Thoracic aorta (tissue), 2 donors: ENCODE measurements at places on chromosomes 13 and 19. TPM values are rescaled to one million over a fixed set of nuclear protein-coding genes. Genes with fewer than 3 reads are reported as not detected.

- no peaks in the 10 kb centered on the region for H3K36me3 ChIP-seq
- DNase-seq = no peak
- H3K27ac ChIP-seq = no peak overlapping the region
- no peaks in the 10 kb centered on the region for H3K4me1 ChIP-seq
Measured at GRCh38 chr13:40409278-40409677, 257.2 kb downstream of the FOXO1 start.

The TGFBR3L gene
- total RNA-seq = not detected

- H3K27ac ChIP-seq = no peak overlapping the region
- DNase-seq = no peak
- no peaks in the 10 kb centered on the region for H3K4me1 ChIP-seq
- H3K27me3 ChIP-seq = no peaks in the 10 kb centered on the region
Measured at GRCh38 chr13:79686441-79686840, 205.5 kb downstream of the NDFIP2 start.

DNA sequence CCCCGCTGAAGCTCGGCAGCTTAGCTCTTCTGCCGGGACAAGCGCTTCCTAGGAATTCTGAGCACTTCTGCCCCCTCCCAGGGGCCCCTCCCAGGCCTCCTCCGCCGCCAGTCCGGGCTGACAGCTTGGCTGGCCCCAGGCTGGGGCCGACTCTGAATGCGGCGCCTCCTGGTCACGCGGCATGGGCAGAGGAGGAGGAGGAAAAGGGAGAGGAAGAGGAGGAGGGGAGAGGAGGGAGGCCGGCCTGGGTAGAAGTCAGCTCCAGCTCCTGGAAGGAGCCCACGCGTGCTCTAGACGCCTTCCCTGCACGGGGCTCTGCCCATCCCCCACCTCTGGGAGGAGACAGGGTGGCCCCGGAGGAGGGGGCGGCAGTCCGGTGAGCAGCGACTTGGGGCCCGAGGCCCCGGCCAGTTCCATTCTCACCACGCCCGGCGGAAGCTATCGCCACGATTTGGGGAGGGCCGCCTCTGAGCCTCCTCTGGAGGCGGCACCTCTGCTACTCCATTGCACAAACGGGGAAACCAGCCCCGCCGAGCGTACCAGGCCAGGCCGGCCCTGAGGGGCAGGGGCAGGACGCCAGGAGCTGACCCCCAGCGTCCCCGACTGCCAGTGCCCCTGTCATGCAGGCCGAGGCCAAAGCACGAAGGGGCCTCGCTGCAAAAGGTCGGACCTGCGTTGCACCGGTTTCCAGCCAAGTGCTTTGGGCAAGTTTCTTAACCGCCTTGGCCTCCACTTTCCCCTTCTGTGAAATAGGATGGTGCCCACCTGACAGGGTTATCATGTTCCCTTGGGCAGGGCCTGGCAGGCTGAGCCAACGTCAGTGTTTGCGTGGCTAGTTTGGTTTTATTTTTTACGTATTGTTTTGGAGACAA lies 31.6 kb downstream of the CCNE1 start:
- peaks cover 19% of the 10 kb centered on the region for H3K4me1 ChIP-seq
- DNase-seq = no peak
- no peak overlapping the region for H3K27ac ChIP-seq
- H3K27me3 ChIP-seq = no peaks in the 10 kb centered on the region
- no peaks in the 10 kb centered on the region for H3K36me3 ChIP-seq

DNA sequence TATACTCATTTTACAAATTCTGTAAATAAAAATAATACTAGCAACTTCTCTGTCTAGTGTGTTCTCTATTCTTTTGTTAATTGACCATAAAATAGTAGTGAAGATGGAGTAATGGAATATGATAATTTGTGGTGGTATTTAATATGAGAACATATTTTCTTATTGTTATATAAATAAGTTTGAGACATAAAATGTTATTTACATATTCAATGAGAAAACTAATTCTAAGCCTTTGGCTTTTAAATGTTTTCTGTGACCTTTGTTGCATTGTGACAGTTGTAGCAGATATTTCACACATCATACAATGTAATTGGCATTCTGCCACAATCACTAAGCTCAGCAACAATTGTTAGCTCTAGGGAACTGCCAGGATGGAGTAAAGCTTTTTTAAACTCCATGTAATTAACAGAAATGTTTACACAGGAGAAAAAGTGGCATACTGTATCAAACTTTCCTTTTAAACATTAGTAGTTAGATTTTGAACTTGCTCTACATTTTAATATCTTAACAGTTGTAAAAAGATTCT lies 562.1 kb upstream of the PCDH9 start:
- no peaks in the 10 kb centered on the region for H3K4me1 ChIP-seq
- H3K4me3 ChIP-seq = no peak overlapping the region
- DNase-seq = no peak
- H3K36me3 ChIP-seq = no peaks in the 10 kb centered on the region

The TMEM272 gene
- not detected for total RNA-seq

The IGFL2 gene
- 0.54 TPM for total RNA-seq

The FCER2 gene
- total RNA-seq = 1.5 TPM

- no peak overlapping the region for H3K27ac ChIP-seq
- H3K27me3 ChIP-seq = no peaks in the 10 kb centered on the region
- no peaks in the 10 kb centered on the region for H3K36me3 ChIP-seq
- H3K4me1 ChIP-seq = peaks cover 7% of the 10 kb centered on the region
Measured at GRCh38 chr13:51323824-51324511, 15.5 kb upstream of the SERPINE3 start.

The NTF4 gene
- total RNA-seq = not detected

DNA sequence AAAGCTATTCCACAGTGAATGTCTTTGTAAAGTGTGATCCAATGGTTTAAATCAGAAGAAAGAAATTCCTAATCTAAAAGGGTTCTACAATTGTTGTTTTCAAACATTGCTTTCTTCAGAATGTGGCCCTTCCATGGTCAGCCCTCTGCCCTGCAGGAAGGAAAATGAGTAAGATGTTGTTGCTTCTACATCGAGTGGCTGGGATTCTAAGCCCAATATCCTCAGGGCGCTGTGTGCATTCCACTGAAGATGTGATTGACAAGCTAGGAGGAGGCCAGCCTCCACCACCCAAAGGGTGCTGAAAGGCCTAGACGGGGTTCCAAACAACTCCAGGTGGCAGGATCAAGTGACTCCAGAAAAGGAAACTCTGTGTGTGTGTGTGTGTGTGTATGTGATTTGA lies 316.9 kb upstream of the TSHZ3 start:
- H3K4me3 ChIP-seq = no peak overlapping the region
- no peaks in the 10 kb centered on the region for H3K27me3 ChIP-seq
- H3K4me1 ChIP-seq = no peaks in the 10 kb centered on the region
- no peak overlapping the region for H3K27ac ChIP-seq
- no peak for DNase-seq

GRCh38 chr13:40368127-40368891 lies 298.1 kb downstream of the FOXO1 start:
- H3K27ac ChIP-seq = no peak overlapping the region
- no peak overlapping the region for H3K4me3 ChIP-seq
- DNase-seq = no peak
- H3K27me3 ChIP-seq = no peaks in the 10 kb centered on the region

The ZNF813 gene
- 0.81 TPM for total RNA-seq

The REEP6 gene
- 1.6 TPM for total RNA-seq

GRCh38 chr13:24644036-24644435 lies 36.2 kb upstream of the ATP12A start:
- no peak overlapping the region for H3K27ac ChIP-seq
- no peaks in the 10 kb centered on the region for H3K36me3 ChIP-seq
- no peaks in the 10 kb centered on the region for H3K27me3 ChIP-seq
- H3K4me3 ChIP-seq = no peak overlapping the region
- no peaks in the 10 kb centered on the region for H3K4me1 ChIP-seq

The ZNF888 gene
- total RNA-seq = 1.4 TPM

The CAPS gene
- 8.5 TPM for total RNA-seq

GRCh38 chr19:19597809-19598306 lies 20.6 kb downstream of the PBX4 start:
- no peaks in the 10 kb centered on the region for H3K4me1 ChIP-seq
- DNase-seq = no peak
- no peaks in the 10 kb centered on the region for H3K27me3 ChIP-seq
- no peak overlapping the region for H3K4me3 ChIP-seq

DNA sequence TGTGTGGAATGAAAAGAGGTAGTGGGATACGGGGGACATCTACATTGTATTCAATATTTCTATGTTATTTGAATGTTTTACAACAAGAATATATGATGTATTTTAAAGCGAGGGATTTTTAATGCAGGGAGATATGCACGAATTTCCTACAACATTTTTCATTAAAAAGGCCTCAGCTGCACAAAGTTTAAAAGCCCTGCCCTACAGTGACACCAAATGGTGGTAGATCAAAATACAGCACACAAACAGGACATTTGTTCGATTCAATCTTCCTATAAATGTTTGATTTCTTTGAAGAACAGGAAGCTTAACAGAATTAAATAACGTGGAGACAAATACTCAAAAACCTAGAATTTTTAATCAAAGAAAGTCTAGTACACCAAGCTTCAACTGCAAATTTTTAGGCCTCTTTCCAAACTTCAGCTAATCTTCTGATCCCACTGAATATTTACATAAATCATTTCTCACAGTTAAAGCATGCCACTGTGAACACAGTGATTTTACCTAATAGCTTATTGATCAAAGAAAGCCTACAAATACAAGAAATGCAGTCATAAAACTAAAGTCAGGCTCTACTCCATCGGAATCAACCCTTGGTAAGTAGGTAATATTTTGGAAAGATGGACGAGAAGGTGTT lies 257.2 kb downstream of the DIAPH3 start:
- no peaks in the 10 kb centered on the region for H3K27me3 ChIP-seq
- H3K4me3 ChIP-seq = no peak overlapping the region
- H3K4me1 ChIP-seq = no peaks in the 10 kb centered on the region
- no peaks in the 10 kb centered on the region for H3K36me3 ChIP-seq
- no peak overlapping the region for H3K27ac ChIP-seq
- DNase-seq = no peak

The UBE2L5 gene
- 1.1 TPM for total RNA-seq

GRCh38 chr13:80312012-80312704 lies 28.8 kb downstream of the SPRY2 start:
- H3K27ac ChIP-seq = no peak overlapping the region
- H3K4me3 ChIP-seq = no peak overlapping the region
- DNase-seq = no peak
- peaks cover 6% of the 10 kb centered on the region for H3K4me1 ChIP-seq

DNA sequence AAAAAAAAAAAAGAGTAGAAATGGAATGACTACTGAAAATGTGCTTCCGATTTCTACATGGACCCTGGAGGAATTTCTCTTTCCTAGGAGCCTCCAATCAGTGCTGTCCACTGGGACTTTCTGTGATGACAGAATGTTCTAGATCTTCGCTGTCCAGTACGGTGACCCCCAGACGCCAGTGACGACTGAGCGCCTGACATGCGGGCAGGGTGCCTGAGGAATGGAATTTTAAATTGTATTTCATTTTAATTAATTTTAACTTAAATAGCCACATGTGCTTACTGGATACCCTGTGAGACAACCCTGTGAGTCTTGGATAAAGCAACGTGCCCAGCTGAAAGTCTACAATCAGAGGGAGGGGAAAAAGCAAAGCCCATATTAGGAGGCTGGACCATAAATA lies 4.1 kb upstream of the TLE6 start:
- no peak overlapping the region for H3K4me3 ChIP-seq
- no peak for DNase-seq
- no peaks in the 10 kb centered on the region for H3K36me3 ChIP-seq
- H3K27ac ChIP-seq = no peak overlapping the region
- H3K4me1 ChIP-seq = peaks cover 29% of the 10 kb centered on the region
- no peaks in the 10 kb centered on the region for H3K27me3 ChIP-seq

GRCh38 chr19:4583961-4584669 lies 24.6 kb upstream of the SEMA6B start:
- peak overlapping the region; percentile 18 for H3K4me3 ChIP-seq
- no peaks in the 10 kb centered on the region for H3K36me3 ChIP-seq
- peaks cover 18% of the 10 kb centered on the region for H3K27me3 ChIP-seq
- H3K4me1 ChIP-seq = no peaks in the 10 kb centered on the region

DNA sequence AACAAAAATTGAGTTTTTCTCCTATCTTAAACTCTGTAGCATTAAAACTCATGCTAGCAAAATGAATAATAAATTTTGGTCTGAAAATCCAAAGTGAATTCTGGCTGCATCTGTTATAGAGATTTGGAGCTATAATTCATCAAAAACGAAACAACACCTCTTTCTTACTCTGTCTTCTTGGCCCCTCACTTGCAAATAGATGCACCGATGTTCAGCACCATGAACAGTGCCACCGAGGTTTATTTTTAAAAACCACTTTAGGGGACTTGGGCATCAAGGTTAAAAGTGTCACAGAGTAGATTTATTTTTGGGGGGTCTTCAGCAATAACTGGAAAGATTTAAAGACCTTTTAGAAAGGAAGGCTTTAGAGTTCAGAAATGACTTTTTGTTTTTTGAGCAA lies 26.1 kb upstream of the EID2 start:
- no peak overlapping the region for H3K27ac ChIP-seq
- H3K4me3 ChIP-seq = no peak overlapping the region
- H3K36me3 ChIP-seq = no peaks in the 10 kb centered on the region
- H3K4me1 ChIP-seq = no peaks in the 10 kb centered on the region
- H3K27me3 ChIP-seq = no peaks in the 10 kb centered on the region
- no peak for DNase-seq

- DNase-seq = no peak
- no peaks in the 10 kb centered on the region for H3K27me3 ChIP-seq
- peaks cover 32% of the 10 kb centered on the region for H3K4me1 ChIP-seq
- H3K27ac ChIP-seq = no peak overlapping the region
Measured at GRCh38 chr19:5131031-5131505, 162.2 kb downstream of the KDM4B start.

- no peaks in the 10 kb centered on the region for H3K27me3 ChIP-seq
- DNase-seq = no peak
- no peaks in the 10 kb centered on the region for H3K4me1 ChIP-seq
- H3K36me3 ChIP-seq = no peaks in the 10 kb centered on the region
- no peak overlapping the region for H3K27ac ChIP-seq
- no peak overlapping the region for H3K4me3 ChIP-seq
Measured at GRCh38 chr19:28504139-28504538, 708.8 kb downstream of the UQCRFS1 start.

DNA sequence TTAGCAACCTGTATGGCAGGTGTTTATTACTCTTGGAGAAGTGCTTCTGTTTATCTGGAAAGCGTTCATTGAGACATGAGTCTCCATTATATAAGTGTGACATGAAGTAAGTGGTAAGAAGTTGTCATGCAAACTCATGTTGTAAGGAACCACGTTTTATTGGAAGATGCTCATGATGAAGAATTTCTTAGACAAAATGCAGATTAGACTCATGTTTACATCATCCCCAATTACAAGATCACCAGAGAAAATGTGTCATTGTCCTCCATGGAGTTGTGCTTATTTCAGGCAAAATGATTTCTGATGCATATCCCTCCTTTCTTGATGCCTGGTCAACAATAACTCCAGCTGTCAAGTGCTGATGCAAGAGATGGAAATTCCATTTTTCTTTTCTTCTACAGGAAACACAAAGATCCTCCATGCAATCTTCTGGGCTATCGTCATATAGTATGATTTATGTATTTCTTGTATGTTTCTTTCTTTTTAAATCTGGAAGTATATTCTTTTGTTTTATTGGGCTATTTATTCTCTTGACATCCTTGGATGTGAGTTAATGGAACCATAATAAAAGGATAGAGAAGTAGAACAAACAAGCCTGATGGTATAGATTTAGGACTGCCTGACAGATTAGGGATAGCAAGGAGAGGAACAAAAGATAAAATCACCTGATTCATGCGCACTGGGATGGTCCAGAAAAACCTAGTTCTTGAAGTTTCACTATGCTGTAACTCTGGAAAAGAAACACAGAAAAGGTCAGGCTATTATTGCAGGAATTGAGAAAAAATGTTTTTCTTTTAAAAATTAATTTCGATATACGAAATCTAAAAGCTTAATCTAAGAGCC lies 50.7 kb upstream of the DIAPH3 start:
- no peaks in the 10 kb centered on the region for H3K4me1 ChIP-seq
- no peaks in the 10 kb centered on the region for H3K27me3 ChIP-seq
- H3K4me3 ChIP-seq = no peak overlapping the region
- DNase-seq = no peak

The PSG4 gene
- not detected for total RNA-seq
